ENCODE measurements at places on chromosomes 5 and 9.

DNA sequence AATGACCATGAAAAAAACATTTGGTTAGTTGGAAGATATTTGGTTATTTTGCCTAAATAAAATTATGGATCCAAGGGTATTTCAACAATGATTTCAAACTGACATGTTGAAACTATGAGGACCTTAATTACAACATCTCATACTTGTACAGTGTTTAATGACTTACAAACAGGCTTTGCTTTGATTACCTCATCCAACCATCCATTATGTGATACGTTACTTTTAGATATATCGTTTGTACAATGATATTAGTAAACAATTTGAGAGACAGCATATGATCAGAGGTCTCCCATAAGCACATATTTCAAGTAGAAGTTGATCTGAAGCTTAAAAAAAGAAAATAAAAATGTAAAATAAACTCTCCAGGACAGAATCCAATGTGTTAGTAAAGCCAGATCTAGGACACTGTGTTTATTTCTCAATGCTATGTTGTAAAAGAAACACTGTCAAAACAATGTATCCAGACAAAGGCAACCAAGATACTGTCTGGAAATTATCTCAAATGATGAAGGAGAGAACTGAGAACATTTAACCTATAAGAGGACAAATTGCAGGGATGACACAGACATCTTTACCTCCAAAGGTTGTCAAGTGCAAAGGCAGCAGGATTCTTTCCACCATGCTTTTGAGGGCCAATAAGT, 116.0 kb upstream of the TARS1 start:
- no peak for DNase-seq

DNA sequence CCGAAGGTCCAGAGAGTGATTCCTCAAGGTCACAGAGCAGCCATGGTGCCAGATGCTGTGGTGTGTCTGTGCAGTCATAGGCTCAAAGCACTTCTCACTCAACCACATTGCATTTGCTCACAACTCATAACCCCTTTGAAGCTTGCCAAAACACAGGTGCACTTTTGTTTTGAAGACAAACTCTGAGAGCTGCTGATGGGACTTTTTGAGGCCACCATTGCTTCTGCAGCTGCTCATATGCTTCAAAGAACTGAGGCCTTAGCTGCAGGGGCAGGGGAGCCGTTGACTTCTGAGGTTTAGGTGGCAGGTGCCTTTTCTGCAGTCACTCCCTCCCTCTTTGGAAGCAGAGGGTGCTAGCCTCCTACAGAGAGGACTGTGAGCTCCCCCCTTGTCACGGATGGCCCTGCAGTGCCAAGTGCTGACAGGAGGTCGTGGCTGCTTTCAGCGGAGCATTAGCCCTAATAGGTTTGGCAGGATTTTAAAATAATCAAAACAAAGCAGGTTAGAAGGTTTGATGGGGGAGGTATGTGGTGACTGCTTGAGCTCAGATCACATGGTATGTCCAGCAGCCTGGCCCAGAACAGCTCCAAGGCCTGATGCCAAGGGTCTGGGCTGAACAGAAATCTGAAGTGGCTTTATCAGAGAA, 232.1 kb downstream of the MAN2A1 start:
- peak; percentile 16 for DNase-seq

DNA sequence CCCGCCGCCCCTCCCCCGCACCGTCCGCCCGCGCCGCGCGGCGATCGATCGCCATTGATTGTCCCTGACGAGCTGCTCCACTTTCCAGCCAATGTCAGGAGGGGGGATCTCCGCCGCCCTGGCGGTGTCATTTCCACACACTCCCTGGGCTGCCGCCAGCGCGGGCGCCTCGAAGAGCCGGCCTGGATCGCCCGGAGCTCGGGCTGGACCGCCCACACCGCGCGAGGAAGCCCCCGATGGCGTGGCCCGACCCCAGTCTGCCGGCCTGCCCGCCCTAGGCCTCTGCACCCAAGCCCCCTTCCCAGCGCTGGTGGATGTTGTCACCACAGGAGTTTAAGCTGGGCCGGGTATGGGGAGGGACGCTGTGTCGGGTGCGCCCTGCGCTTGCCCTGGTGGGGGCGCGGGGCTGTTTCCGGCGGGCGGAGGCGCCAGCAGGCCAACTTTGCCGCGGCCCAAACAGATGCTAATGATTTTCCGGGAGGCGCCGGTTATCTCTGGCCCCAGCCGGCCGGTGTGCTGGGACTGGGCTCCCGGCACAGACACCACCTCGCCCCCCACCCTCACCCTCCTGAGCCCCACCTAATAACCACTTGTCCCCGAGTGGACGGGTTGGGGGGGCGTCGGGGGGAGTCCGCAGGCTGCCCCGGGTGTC, 10.6 kb upstream of the CXXC5 start:
- DNase-seq = peak; percentile 52

DNA sequence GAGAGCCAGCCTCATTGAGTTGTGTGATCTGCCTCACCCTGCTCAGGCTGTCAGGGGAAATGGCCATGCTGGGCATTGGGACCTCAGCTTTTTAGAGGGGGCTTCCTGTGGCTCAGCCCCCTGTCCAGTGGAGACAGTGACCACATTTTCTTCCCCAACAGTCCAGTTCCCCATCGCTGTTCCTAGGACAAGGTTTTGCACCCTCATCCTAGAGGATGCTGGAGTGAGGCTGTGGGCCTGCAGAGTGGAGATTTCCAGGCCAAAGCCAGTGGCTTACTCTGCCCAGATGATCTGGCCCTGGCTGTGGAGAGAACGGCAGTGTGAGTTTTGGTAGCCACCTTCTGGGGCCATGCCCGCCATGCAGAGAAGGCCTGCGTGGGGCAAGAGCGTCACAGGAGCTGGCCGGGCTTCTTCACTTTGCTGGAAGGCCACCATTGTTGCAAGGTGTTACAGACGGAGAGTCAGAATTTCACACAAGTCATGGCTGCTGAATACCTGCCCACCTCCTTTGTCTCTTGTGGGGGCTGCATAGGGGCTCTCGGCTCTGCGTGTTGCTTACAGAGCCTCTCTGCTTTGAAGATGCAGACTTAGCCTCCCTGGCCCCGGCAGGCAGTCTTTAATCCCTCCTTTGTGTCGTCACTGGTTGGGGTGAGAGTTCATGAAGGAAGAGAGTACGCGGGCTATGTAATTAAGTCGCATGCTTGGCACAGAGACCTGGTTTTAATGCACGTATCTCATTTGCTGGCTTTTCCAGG, 35.2 kb upstream of the PITX1 start:
- DNase-seq = no peak

GRCh38 chr5:16883176-16883575, 52.9 kb downstream of the MYO10 start:
- DNase-seq = no peak

- no peak for DNase-seq
Observed at GRCh38 chr5:35172533-35172932, 57.8 kb downstream of the PRLR start.

DNA sequence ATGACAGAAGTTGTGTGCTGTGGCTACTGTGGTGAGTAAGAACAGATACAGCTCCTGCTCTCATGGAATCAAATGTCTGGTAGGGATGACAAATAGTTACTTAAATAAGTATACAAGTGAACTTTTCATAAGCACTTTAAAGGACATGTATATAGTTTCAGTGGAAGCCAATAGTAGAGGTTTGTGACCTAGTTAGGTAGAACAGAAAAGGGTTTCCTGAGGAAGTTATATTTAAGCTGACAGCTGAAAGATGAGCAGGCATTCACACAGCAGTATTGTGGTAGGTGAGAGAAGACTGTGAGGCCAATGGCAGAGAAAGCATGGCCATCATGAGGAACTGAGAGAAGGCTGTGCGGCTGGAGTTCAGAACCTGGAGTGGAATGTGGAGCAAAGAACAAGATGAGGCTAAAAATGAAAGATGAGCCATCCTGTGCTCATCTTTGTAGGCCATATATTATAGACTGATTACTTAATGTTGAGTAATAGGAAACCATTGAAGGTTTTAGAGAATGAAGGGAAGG, 15.4 kb downstream of the FAM174A start:
- DNase-seq = no peak

DNA sequence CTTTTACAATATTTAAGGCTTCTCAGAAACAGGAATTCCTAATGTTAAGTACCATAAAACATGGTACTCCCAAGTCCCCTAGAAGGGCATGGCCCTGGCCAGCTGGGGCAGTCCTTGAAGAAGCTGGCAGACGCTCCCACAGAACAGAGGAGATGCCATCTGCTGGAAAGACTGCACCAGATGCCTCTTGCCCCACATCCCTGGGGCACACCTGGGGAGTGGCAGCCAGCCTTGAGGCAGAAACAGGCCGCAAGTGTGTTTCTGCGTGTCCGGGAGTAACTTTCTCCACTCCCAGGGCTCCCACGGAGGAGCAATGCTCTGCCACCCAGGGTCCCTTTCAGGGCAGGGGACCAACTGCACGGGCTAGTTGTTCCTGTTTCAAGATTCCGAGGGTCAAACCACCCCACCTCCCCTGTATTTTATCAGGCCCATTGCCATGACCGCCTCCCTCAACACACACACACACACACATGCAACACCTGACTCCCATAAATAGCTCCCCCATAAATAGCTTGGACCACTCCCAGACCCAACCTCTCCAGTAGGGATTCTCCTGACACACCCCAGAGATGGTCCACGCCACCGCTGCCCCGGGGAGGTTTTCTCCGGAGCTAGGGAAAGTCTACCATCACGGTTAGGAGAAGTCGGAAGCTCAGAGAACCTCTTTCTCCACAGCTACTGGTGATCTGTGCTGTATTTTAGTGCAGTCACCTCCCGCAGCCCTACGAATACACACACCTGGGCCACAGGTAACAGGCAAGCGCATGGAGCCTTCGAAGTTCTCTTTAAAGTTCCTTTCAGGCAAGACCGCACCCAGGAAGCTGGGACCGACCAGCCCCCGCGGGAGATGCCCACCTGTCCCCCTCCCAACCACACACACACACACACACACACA, 1.5 kb downstream of the SPOCK1 start:
- no peak for DNase-seq

DNA sequence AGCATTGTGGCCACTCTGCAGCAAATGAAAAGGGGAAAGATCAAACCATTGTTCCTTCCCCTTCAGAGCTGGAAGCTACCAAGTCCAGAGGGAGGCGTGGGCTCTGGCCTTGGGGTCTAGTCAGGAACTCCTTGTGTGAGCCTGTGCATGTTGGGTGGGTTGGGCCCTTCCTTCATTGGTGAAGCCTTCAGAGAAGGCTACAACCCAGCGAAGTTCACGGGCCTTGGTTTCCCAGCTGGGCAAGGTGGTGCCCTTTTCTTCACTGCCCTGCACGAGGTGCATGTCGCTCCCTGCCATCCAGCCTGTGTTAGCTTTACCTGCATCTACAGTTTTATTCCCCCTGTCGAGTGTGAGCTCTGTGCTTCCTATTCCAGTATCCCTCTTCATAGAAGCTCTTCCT, 84.7 kb downstream of the ZNF618 start:
- no peak for DNase-seq
